ENCODE measurements at places on chromosomes 5 and 9.
A peak's percentile ranks its signal among the peaks of the same experiment; 100 is the strongest.

DNA sequence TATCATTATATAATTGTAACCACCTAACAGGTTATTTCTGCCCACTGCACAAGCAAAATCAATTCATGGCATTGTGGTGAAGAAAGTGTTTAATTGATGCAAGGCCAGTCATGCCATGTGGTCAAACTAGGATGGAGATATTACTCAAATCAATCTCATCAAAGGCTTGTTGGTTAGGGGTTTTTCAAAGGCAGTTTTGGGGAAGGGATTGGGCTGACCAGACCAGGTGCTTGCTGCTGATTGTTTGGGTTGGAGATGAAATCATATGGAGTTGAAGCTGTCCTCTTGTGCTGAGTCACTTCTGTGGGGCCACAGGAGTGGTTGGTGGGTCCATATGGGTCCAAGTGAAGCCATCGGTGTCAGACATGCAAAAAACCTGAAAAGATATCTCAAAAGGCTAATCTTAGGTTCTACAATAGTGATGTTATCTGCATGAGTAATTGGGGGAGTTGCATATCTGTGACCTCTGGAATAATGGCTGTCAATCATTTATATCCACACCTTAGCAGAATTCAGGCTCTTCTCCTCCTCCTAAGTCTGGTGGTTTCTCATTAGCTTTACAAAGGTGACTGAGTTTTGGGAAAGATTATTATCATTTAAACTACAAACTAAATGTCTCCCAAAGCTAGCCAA lies 44.9 kb downstream of the HMGCS1 start:
- no peak for DNase-seq

- no peak for DNase-seq
Measured at GRCh38 chr5:125961150-125961549, 462.1 kb upstream of the GRAMD2B start.

DNA sequence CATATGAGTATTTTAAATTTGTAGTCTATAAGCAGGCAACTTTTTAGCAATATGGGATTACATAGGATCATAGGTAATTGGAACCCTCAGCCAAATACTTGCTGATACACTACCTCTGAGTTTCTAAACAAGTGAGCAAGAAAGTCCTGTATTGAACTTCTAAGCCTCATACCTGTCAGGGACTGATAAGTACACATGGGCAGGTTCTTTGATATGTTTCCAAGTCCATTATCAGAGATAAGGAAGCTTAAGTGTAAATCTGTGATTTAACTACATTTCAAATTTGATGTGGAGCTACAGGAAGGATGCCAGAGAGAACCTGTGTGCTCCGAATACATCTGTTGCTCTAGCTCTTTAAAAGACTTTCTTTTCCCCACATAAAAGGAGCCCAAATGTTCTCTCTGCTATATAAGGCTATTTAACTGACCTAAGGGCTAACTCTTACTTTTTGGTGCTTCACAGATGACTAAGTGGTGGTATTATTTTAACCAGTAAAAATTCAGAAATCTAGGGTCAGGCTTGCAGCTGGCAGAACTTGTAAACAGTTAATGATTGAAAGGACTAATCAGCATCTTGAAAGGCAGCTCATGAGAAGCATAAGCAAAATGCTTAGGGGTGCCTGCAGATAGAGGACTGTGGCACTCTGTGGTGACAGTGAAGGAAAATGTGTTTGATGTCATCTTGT lies 228.6 kb downstream of the NR3C1 start:
- DNase-seq = no peak

DNA sequence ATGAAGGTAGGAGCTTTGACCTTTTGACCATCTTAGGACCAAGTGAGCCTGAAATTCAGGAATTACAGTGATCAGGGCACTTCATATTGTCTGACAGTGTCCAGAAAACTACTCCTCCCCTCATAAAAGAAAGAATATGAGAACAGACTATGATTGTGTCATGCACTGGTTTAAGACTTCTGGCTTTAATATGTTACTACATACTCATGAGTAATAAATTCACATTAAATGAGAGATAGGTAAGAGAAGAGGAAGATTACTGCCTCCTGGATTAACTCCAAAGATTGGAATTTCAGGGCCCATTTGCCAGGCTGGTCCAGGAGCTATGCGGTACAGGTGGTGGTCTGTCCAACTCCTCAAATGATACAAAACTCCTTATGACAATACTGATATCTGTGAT lies 213.5 kb upstream of the ADRA1B start:
- DNase-seq = no peak

DNA sequence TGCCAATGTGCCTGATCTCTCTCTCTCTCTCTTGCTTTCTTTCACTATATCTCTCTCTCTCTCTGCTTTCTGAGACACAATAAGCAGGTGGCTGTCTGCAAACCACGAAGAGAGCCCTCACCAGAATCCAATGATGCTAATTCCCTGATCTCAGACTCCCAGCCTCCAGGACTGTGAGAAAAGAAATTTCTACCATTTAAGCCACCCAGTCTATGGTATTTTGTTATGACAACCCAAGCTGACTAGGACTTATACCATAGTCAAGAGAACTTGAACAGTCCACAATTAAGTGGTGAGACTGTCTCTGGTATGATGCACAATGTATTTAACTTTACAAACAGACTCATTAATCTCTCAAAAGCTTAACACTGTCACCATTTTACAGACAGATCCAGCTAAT lies 67.0 kb downstream of the NFIB start:
- DNase-seq = no peak

DNA sequence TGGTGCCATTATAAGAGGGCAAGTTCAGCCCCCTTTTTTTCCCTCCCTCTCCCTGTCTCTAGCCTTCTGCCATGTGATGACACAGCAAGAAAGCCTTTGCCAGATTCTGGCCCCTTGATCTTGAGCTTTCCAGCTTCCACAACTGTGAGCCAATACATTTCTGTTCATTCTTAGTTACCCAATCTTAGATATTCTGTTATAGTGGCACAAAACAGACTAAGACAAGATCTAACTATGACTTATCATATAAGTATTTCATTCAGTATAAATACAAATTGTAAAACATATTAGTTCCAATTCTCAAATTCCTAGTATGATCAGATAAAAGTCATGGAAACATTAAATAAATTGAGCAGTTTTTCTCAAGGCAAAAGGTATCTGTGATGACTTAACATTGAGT lies 276.3 kb downstream of the COX7C start:
- no peak for DNase-seq

DNA sequence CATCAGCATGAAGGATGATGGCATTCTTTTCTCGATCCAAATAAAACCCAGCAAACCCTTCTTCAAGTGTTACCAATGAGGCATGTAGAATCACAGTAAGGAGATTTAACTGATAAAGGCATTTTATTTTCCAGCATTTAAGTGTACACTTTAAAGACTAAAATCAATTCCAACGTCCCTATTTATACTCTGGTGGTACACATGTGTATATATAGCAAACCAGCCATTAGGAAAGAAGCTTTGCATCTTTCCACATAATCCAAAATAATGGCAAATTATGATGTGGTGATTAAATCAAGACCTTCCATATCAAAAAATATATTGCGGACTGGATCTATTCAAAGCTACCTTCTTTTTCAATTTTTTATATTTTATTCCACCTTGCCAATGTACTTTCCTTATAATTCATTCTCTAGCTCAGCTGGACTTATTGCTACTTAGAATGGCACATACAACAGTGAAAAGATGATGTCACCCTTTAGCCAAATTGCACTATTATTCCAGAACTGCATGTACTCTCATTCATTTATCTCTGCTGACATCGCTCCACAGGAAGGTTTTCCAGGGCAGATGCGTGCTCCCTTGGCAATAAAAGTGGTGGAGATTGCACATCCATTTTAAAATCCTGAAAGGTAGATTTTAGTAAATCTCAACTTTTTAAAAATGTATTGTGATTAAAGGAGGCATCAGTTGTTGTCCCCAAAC lies 63.3 kb upstream of the SLC30A5 start:
- DNase-seq = no peak

GRCh38 chr5:59840200-59840601 lies 53.3 kb downstream of the PDE4D start:
- DNase-seq = no peak

GRCh38 chr5:140547508-140548299 lies at the start of gene EIF4EBP3:
Gene EIF4EBP3, plus strand, starts transcription at chr5:140547662. Its CDS starts 76 bp downstream, at chr5:140547738.
- peak; percentile 89 for DNase-seq

- DNase-seq = no peak
Measured at GRCh38 chr9:33453999-33454660, 6.7 kb upstream of the AQP3 start.

DNA sequence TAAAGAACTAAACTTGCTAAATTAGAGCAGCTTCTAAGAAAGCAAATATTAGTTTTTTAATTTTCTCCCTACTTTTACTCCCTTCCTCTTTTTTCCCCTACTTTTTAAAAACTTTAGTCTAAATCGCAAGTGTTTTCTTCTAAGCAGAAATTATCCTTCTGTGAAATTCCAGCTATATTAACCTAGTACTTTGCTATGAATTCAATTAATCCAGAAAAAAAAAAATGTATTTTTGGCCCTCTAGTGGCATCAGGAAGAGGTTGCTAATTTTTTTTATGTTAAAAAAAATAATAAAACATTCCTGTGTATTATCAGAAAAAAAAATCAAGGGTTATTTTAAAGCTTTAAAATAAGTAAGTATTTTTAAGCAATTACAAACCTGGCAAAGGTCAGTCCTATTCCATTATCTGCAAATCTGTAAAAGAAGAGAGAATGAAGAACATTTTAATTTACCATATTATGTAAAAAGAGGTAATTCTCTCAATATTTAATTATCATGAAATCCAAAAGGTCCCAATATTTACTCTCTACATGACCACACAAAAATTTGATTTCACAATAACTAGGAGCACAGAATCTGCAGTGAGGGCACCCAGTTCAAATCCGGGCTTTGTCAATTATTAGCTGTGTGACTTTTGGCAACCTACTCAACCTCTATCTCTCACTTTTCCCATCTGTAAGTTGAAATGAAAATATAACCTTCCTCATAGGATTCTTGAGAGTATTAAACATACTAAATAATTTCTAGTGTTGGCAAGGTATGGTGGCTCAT lies 52.0 kb downstream of the CEMIP2 start:
- no peak for DNase-seq

DNA sequence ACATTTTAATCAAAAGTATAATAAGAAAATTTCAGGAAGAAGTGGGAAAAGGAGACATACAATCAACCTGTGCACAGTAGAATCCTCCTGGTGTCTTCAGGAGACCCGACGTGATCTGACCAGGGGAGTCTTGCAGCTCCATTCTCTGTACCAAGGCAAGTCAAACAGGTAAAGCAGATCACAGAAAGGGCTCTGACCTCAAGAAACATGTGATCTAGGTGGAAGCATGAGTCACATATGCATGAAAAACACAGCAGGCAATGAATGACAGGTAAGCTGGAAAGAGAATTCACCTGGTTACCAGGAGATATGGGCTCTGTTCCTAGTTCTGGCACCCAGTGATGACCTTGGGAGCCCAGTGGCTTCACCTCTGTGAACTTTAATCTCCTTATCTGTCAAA lies 19.4 kb upstream of the FABP6 start:
- DNase-seq = no peak

DNA sequence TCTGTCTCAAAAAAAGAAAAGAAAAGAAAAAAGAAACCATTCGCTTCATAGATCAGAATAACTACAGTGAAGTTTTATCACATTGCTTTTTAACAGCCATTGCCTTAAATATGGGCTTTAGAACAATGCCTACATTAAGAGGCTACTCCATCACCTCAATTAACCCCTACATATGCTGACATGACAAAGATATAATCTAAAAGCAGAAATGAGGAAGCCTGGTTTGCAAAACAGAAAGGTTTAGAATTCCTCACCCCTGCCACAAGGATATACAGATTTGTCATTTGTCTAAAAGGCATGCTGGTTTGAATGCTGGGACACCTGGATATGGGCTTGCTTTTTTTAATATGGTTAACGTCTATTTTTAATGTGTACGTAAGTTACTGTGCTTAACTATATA lies 1353.0 kb upstream of the C9orf72 start:
- no peak for DNase-seq

DNA sequence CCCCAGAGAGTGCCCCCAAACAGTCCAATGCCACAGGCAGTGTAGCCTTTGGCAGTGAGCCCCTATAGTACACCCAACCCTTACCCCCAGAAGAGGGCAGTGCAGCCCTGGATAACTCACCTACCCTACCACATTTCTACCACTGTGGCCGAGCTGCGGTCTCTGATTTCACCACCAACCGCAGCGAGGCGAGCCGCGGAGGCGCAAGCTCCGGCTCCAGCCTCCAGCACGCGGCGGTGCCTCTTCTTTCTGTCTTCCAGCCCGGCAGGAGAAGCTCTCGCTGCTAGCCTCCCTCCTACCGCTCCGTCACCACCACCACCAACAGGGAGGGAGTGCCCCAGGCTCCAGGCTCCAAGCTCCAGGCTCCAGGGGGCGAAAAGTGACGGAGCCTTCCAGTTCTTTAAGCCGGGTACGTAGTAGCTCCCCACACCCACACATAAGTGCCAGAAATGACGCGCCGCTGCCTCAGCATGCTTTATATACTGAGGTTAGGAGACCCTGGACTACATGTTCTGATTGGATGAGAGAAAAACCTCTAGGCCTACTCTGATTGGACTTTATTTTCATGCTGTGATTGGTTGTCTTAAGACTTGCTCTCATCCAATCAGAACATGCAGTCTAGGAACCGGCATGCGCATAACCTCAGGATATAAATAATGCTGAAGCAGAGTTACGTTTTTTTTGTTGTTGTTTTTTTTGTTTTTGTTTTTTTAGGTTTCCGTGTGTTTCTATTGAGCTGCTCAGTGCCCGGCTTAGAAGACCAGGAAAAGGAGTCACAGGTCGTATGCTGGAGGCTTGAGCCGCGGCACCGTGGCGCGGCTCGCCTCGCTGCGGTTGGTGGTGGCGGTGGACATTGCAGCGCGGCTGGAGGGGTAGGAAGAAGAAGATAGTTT lies at the start of gene PCAT7:
Gene PCAT7, plus strand, starts transcription at position 645 of the 893 bp plus-strand sequence.
- DNase-seq = peak; percentile 52

GRCh38 chr9:90024409-90024808 lies 419.6 kb downstream of the GADD45G start:
- DNase-seq = no peak

DNA sequence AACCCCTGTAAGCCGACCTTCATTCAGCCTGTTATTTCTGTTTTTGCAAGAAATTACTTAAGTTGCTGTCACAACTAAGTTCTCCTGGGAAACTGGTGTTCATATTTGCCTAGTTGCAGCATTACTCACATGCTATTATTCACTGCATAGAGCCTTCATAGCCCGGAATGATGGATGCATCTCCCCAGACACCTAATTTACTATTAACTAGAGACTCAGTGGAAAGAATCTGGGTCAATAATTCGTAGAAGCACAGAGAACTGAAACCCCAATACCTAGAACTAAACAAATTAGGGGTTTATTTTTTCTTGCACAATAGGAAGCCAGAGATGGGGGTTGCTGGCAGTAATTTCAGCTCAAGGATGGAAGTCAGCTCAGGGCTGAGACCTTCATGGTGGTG lies 45.7 kb upstream of the FAM170A start:
- no peak for DNase-seq

Data from activated T-cell treated with anti-CD3 and anti-CD28 coated beads, Interleukin-2, amount 50 U/mL, for 72 hours (primary cell).